ENCODE measurements at places on chromosomes 4 and X.

- DNase-seq: no peak
These were observed 1.2 kb downstream of the NLGN4X start for GRCh38 chrX:6227453-6227835.

DNA sequence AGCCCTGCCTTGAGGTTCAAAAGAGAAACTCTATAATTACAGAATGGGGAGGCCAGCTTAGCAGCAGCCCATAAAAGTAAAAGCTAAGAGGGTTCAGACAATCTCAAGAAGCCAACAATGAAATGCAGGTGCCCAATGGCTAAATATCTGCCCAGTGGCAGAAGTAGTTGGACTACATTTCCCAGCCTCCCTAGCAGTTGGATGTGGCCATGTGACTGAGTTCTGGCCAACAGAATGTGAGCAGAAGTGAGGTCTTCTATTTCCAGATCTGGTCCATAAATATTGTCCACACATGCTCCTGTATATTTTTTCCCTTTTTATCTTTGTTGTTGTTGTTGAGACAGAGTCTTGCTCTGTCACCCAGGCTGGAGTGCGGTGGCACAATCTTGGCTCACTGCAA, 127.9 kb upstream of the NHS start:
- DNase-seq: no peak

DNA sequence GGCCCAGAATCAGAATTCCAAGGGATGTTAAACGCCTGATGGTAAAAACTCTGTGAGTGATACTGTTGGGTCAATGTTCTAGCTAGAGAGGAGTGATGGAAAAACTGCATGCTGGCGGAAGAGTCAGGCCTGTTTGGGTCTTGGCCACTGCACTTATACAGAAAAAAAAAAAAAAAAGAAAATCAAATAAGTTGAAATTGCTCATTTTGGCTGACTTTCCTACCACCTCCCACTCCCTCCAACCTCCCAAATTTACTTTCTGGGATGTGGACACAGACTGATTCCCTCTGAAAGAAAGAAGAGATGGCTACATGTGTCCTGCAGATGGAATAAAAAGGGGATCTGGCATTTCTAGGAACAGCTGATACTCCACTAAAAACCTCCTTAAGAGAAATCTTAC, 234.1 kb upstream of the GIMD1 start:
- DNase-seq: no peak

DNA sequence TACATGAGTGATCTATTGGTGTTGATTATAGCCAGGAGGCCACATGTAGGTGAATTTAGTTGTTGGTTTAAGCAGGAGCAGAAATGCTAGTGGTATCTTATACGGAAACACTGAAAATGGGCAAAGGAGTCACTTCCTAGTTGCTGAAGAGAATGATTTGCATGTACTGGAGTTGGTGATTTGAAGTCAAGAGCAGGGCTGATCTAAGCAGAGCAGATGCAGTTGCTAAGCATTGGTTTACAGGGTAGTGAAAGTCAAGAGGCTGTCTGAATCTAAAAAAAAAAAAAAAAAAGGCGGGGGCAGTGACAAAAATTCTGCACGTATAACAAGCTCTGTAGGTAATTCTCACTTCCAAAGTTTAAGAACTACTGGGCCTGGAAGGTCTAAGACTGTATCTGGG, 90.4 kb upstream of the HPRT1 start:
- DNase-seq: no peak

DNA sequence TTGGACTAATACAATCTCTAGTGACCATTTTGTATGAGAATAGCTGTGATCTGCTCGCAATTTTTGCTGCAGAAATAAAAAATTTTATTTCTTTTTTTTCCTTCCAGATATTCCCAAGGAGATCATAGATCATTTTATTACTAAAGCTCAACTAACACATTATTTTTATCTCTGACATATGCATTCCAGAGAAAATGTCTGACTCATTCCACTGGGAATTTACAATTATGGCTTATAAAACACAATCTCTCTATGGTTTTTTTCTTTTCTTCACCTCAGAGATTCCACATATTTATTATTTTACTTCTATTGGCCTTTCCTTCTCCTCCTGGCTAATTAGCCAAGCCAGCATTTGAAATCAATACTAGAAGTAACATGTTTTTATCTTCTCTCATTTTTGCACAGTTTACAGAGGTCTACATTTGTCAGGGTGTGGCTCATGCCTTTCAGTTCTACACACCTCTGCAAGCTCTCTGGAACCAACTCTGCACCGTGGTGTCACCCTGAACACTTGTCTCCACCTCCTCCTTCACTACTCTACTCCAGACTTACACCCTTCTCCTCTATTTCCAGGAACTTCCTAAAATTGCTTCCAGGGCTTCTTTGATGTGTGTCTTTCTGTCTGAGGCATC, 59.8 kb upstream of the GPM6A start:
- no peak for DNase-seq

- no peak for DNase-seq
These were observed 41.6 kb downstream of the HMX1 start for GRCh38 chr4:8830056-8830455.

DNA sequence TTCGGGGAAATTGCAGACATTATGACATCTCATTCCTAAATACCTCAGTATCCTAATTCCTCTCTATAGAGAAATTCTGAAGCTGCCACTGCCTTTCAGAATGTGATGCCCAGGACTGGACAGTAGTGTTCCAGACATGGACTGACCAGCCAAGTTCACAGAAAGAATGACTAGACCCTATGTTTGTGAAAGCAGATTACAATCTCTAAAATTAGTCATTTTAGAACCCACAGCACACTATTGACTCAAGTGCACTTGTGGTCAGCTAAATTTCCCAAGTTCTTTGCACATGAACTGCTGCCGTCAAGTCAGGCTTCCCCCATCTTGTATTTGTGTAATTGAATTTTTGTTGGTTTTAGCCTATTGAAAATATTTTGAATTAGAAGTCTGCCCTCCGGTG, 81.0 kb upstream of the ESX1 start:
- no peak for DNase-seq

- no peak for DNase-seq
These were observed 117.4 kb downstream of the MGST2 start for GRCh38 chr4:139782926-139783522.

- no peak for DNase-seq
These were observed 110.4 kb downstream of the IL13RA2 start for GRCh38 chrX:114906984-114907510.

- DNase-seq: no peak
These were observed 16.8 kb downstream of the CT47C1 start for GRCh38 chrX:119089619-119090018.

- DNase-seq: no peak
These were observed 40.8 kb downstream of the FAM241A start for GRCh38 chr4:112185740-112186670.

GRCh38 chrX:81238166-81238565, 36.3 kb downstream of the SH3BGRL start:
- no peak for DNase-seq

DNA sequence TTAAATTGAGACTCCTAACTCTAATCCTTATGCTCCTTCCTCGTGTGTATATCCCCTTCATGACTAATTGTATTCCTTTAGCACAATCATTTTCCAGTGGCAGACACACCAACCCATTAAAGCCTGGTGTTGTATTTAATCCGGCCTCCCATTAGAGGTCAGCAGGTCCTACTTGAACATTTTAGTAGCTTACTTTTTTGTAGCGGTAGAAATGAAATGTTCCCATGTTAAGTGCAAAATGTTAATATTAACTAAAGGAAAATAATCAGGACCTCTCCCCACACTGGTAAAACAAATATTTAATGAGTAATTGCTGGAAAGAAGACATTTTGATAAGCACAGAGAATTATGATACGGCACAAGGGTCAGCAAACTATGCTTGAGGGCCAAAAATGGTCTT, 3.4 kb downstream of the RAB33B start:
- DNase-seq: no peak

DNA sequence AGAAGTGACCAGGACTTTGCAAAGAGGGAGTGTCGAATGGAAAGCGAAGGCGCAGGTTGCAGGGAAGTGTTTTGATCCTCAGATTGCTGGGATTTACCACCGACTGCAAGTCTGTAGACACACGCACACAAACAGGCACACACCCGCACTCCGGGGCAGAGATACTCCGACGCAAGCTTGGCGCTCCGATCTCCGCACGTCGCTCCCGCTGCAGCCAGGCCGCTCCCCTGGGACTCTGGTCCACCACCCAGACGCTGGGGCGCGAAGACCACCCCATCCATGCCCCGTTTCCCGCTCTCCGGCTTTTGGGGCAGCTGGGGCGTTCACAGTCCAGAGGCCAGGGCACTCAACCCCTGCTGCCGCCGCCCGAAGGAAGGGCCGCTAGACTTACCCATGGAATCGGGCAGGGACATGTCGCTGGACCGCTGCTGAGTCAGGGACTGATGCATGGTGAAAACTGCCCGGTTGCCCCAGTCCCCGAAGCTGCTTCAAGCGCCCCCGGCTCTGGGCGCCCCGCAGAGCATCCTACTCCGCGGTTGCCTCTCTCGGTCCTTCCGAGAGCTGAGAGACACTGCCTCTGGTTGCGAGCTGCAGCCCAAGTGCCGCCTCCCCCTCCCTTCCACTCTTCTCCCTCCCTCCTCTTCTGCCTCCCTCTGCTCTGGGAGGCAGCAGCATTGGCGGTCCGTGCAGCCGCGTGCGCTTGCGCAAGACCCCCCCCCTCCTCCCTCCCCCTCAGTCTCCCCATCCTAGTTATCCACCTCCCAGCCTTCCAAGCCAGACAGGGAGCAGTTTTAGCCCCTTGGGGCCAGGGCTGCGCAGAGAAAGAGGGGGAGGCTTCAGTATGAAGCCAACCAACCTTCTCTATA, at the start of gene TMEM255A:
Gene TMEM255A (minus strand): TSS at position 601 of the 866 bp plus-strand sequence. CDS start 152 bp downstream, at position 449.
- peak; percentile 13 for DNase-seq

- no peak for DNase-seq
These were observed 2315.7 kb upstream of the TENM3 start for GRCh38 chr4:179927473-179927872.

DNA sequence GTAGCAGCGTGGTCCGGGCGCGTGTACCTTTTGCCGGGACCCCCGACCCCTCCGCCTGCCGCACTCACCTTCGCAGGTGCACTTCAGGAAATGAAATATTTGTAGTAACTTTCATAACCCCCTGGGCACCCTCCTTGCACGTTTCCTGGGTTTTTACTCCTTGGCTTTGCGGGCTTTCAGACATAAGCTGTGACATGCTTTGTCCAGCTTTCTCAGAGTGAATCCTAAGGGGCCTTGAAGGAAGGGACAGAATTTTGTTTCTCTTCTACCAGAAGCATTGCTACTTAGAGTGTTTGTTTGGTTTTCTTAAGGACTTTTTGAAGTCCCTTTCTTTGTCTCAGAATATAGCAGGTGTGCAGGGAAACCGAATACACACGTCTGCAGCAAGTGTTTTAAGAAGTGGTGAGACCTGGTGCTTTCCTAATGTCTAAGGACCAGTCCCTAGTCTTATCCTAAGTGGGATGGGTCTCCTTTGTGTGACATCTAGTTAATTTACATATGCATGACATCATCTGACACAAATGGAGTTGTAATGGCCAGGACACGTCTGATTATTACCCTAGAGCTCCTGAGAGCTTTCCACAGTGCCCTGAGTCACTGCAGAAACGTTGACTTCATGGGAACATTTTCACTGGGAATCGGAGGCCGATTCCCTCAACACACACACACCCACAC, 1.3 kb downstream of the FAM149A start:
- DNase-seq: no peak

GRCh38 chr4:126687655-126688358, 945.0 kb upstream of the INTU start:
- DNase-seq: no peak

DNA sequence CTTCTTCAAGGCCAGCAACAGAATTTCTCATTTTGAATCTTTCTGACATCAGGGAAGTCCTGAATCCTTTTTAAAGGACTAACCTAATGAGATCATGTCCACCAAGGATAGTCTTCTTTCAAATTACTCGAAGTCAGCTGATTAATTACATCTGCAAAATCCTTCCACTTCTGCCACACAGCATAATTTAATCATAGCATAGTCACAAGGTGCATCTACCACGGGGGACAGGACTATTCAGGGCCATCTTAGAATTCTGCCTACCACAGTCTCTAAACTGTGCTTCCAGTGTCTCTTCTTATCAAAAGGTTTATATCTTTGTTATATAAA, 53.7 kb downstream of the ATP10D start:
- DNase-seq: no peak

DNA sequence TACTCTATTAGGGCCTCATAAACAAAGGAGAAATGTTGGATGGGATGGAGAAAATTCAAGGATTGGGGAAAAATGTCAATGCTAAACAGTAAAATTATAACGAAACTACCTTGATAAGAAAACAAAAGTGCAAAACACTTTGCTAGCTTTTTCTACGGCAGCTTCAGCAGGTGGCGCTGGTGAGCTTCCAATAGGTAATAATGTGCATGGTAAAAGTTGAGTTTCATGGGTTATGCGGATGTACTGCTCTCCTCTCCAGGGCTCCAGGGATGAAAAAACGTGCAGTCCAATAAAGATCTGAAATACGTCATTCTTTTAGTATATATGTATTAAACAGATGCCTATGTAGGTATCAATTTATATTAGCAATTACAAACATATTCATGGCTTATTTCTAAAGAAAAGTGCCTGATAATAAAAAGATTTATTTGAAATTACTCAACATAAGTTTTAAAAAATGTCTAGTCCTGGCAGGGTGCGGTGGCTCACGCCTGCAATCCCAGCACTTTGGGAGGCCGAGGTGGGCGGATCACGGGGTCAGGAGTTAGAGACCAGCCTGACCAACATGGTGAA, 239.6 kb downstream of the GRXCR1 start:
- DNase-seq: peak; percentile 64

DNA sequence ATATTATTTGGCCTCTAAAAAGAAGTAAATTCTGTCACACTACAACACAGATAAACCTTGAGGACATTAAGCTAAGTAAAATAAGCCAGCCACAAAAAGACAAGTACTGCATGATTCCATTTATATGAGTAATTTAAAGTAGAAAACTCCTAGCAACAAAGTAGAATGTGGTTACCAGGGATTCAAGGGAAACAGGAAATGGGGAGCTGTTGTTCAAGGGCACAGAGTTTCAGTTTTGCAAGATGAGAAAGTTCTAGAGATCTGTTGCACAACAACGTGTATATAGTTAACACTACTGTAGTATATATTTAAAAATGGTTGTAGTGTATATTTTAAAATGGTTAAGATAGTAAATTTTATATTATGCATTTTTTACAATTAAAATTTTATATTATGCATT, 25.4 kb downstream of the SEC31A start:
- DNase-seq: no peak

- no peak for DNase-seq
These were observed 86.3 kb downstream of the GPRIN3 start for GRCh38 chr4:89221167-89221867.

- no peak for DNase-seq
These were observed 4.1 kb upstream of the ARX start for GRCh38 chrX:25019707-25020390.

DNA sequence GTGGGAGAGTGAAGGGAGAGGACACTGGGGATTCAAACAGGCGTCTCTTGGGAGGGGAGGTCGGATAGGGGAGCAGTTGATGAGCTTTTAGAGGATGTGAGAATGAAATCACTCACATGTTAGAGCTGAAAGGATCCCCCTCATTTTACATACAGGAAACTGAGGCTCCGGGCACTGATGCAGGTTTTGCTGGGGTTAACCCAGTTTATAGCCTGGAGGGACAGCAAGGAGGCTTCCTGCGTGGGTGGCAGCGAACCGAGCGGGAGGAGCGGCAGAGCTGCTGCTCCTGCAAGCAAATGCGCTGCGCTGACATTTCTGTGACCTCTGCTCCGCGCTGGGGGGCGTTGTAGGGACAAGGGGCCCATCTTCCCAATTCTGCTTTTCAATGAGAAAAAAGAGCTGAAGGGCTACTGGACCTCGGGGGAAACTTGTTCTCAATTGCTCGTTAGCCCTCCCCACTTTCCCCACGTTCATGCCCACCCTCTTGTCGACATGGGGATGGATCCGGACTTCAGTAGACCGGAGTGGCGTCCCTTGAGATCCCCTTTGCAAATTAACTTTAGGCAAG, 1.2 kb upstream of the NEUROG2 start:
- no peak for DNase-seq
